ENCODE measurements at places on chromosomes 12 and 14. TPM values are rescaled to one million over a fixed set of nuclear protein-coding genes. Genes with fewer than 3 reads are reported as not detected.

KLRD1 gene
- polyA plus RNA-seq = 0.06 TPM

SRRM4 gene
- polyA plus RNA-seq = not detected

DNA sequence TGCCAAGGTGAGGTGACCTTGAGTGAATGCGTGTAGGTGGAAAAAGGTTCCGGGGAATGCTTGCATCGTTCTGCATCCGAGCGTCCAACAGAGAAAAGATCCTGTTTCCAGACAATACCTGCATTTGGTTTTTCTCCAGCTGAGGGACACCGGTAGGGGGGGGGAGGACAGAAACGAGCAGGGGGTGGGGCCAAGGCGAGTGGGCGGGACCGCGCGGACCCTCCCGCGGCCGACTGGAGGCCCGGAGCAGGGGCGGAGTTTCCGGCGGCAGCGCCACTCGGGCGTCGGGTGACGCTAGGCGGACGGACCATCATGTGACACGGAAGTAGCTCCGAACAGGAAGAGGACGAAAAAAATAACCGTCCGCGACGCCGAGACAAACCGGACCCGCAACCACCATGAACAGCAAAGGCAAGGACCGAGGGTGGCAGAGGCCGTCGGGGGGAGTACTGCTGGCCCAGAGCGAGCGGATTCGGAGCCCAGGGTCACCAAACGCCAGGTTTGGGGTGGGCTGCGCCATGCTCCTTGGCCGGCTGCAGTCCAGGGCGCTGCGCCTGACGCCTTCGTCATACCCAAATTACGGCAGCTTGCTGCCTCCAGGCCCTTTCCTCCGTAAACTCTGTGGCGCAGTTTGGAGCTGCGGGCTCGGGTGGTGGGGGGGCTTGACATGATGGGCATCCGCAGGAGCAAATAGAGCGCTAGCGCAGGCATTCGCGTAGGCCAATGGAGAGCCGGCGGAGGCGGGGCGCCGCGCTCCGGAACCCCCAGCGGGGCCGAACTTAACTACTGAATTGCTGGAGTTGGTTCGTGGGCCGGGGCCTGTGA is at the start of gene DAZAP2:
Gene DAZAP2, plus strand, starts transcription at position 317 of the 825 bp plus-strand sequence. Its CDS starts 82 bp downstream, at position 399.
- H3K27me3 ChIP-seq = no peaks in the 10 kb centered on the region
- H3K4me3 ChIP-seq = peak within 1 kb of the TSS; percentile 11
- peaks cover 16% of the 10 kb centered on the region for H3K36me3 ChIP-seq
- peak; percentile 96 for DNase-seq

DNA sequence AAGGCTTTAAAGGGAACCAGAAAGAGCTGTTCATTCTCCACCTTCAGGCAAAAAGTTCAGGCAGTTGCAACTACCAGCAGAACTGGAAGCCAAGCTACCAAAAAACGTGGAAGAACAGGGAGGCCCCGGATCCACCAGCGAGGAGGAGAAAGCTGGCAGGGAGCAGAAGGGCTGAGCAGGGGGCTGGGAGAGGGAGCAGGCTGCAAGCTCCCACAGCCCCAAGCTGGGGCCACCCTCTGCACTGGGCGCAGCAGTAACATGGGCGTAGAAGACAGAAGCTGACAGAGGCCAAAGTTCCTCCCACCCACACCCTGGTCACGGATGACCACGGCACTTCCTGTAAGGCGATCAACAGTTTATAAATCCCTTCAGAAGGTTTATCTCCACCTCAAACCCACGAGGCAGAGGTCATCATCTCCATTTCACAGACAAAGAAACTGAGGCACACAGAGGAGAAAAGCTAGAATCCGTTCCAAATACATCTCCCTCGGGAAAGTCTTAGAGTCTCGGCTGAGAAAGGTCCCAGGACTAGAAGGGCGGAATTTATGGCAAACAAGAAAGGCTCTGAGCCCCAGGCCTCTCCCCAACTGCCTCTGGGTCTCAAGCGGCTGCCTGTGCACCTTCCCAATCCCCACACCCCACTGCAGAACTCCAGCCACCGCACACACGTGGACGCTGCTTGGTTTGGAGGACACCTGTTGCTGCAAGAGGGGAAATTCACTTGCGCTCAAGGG is 1.8 kb downstream of the CCDC85C start:
- peak overlapping the region; percentile 25 for H3K4me3 ChIP-seq
- no peak overlapping the region for H3K27ac ChIP-seq
- peaks cover 26% of the 10 kb centered on the region for H3K4me1 ChIP-seq
- no peak for DNase-seq
- H3K36me3 ChIP-seq = no peaks in the 10 kb centered on the region

DNA sequence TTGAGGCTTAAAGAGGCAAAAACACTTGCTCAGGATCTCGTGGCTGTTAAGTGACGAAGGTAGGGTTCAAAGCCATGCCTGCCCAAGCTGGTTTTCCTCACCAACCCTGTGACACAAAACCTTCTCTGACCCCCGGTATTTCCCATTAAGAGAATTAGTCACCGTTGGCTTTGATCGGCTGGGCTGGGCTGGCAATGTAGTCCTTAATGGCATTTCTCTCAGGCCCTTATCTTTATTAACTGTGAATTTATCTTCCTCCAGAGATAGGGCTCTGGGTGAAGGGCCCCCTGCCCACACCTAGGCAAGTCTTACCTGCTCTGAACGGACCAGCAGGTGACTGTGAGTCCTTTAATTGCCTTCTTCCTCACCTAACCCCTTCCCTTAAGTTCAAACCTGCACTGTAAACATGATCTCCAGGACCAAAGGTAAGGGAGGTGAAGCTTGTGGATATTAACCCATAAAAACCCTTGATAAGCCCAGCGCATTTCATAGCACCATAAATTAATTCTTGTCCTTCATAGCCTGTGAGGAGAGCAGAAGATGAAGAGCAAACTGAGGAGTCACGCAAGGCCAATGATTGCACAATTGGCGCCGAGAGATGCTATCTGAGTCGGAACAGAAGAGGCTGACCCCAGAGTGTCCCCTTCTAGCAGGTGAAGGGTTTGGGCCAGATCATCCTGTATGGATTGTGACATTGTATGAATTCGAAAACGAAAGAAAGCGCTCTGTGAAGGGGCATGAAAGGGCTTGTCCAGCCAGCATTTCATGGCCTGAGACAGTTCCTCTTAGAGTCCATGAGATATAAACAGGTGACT is 790.8 kb upstream of the TBX3 start:
- DNase-seq = no peak
- no peaks in the 10 kb centered on the region for H3K27me3 ChIP-seq
- no peak overlapping the region for H3K27ac ChIP-seq

DNA sequence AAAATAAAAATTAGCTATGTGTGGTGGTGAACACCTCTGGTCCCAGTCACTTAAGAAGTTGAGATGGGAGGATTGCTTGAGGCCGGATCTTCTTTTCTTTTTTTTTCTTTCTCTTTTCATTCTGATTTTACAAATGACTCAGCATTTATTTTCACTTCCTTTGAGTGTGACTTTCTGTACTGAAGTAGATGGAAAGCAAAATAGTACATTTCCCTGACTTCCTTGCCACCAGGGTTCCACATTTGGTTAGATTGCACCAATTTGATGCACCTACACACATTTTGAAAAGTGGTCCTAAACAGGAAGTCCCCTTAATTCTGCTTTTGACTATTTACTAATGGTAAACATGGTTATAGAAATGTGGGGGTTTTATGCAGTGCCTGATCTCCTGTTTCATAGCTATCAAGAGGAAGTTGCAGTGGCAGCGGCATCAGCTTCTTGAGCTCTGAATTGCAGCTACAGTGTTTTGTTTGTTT is 13.0 kb upstream of the LEMD3 start:
- H3K4me3 ChIP-seq = no peak overlapping the region
- H3K27me3 ChIP-seq = peaks cover 2% of the 10 kb centered on the region
- H3K27ac ChIP-seq = no peak overlapping the region

DNA sequence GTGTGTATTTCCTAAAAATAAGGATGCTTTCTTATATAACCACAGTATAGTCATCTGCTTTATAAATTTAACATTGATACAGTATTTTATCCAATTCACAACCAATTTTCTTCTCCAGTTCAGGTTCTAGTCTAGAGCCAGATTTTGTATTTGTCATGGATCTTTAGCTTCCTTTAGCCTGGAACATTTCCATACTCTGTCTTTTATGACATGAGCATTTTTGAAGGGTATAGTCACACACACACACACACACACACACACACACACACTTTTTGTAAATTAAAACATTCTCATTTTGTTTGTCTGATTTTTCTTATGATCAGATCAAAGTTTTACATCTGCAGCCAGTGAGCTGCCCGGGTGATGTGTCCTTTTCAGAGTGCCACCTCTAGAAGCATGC is 25.4 kb downstream of the CGRRF1 start:
- no peak overlapping the region for H3K4me3 ChIP-seq
- H3K4me1 ChIP-seq = peaks cover under 1% of the 10 kb centered on the region

- H3K4me3 ChIP-seq = no peak overlapping the region
- H3K4me1 ChIP-seq = no peaks in the 10 kb centered on the region
These were observed 249.2 kb upstream of the BTG1 start for GRCh38 chr12:92394895-92395294.

DNA sequence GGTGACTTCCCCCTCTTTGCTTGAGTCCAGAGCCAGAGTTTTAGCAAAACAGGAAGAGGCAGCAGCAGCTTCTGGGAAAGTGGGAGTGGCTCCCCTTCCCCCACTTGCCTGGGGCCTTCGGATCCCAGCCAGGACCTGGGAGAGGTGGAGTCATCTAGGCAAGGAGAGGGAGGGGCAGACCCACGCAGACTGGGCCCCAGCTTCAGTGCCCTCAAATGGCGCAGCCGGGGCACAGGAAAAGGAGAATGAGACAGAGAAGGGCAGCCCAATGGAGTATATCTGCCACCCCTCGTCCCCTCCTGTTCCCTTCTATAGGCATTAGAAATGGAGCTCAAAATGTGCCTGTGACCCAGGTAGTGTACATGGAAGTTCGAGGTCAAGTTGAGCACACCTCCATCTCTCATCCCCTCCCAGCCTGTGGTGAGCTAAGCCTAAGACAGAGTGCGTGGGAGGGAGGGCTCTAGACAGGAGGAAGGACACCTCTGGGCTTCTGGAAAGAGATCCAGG is 9.3 kb upstream of the HDAC7 start:
- H3K4me1 ChIP-seq = peaks cover 10% of the 10 kb centered on the region
- no peak overlapping the region for H3K4me3 ChIP-seq
- no peaks in the 10 kb centered on the region for H3K27me3 ChIP-seq
- DNase-seq = peak; percentile 77
- peak overlapping the region; percentile 5 for H3K27ac ChIP-seq

- no peaks in the 10 kb centered on the region for H3K4me1 ChIP-seq
- no peak for DNase-seq
- H3K4me3 ChIP-seq = no peak overlapping the region
- H3K27ac ChIP-seq = no peak overlapping the region
- H3K27me3 ChIP-seq = no peaks in the 10 kb centered on the region
These were observed 14.9 kb downstream of the RAB35 start for GRCh38 chr12:120101617-120102016.

- no peak for DNase-seq
- H3K27me3 ChIP-seq = no peaks in the 10 kb centered on the region
- no peaks in the 10 kb centered on the region for H3K36me3 ChIP-seq
- H3K4me3 ChIP-seq = no peak overlapping the region
- no peaks in the 10 kb centered on the region for H3K4me1 ChIP-seq
These were observed 579.1 kb downstream of the TMTC2 start for GRCh38 chr12:83265808-83266207.

DNA sequence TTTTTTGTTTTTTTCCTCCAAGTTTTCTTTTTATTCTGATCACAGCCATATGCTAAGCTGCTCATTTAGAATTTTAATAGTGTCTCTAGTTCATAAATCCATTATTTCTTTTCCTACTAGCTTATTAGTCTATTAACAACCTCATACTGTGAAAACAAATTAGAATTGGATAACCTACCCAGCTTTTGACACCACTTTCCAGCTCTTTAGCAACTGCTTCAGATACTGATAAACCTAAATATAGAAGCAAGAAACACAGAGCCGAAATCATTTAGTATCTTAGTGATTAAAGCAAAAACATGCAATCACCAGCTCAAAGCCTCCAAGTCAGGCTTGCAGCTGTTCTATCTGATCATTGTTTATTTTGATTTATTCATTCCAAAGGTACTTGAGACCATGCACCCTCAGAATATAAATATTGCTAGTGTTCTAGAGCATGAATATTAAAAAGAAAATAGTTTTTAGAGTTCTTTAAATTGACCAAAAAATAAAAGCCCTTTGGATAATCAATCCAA is 121.5 kb downstream of the STXBP6 start:
- H3K4me1 ChIP-seq = no peaks in the 10 kb centered on the region
- DNase-seq = no peak
- H3K36me3 ChIP-seq = no peaks in the 10 kb centered on the region
- H3K4me3 ChIP-seq = no peak overlapping the region

- no peak overlapping the region for H3K27ac ChIP-seq
- no peak for DNase-seq
These were observed 236.4 kb upstream of the CRY1 start for GRCh38 chr12:107329569-107330324.

DNA sequence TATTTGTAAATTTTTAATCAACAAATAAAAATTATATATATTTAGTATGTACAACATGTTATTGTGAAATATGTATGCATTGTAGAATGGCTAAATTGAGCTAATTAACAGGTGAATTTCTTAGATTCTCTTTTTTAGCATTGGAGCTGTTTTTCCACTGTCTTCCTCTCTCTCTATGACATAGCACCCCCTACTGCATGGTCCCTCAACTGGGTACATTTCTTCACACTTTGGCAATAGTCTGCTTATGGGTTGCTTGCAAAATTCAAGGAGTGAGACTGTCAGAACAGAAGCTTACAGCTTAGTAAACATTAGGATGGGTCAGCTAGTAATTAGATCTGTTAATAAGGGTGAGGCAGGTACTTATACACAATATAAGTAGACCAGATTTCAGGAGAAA is 658.5 kb upstream of the MGAT4C start:
- H3K36me3 ChIP-seq = no peaks in the 10 kb centered on the region
- H3K27ac ChIP-seq = no peak overlapping the region
- H3K27me3 ChIP-seq = no peaks in the 10 kb centered on the region
- DNase-seq = peak; percentile 69

Measured in endothelial cell of umbilical vein (primary cell).